ENCODE measurements at places on chromosomes 11 and 22.

- no peak for DNase-seq
Observed at GRCh38 chr11:96113193-96113681, 189.3 kb upstream of the MTMR2 start.

DNA sequence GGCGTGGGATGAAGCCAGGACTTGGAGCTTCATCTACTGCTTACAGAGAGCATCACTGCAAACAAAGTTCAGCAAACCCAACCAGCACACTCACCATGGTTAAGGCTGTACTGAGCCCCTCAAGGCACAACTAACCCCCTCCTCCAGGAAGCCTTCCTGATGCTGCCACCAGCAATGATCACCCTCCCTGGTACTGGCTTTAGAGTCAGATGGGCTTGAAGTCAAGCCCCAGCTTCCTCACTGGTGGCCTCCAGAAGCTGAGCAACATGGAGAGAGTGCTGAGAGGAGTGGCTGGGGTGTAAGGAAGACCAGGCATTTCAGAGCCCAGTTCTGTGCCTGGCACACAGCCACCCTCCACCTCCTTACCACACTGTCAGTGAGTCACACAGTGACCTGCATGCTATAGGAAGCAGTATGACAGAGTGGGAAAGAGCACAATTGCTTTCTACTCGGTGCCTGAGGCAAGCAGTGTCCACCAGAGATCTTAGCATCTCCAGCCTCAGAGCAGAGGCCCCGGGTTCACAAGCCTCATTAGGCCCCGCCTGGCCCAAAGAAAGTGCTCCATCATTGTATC, 24.7 kb upstream of the BAIAP2L2 start:
- DNase-seq, result no peak

- no peak for DNase-seq
Observed at GRCh38 chr11:124071623-124071948, 30.5 kb upstream of the OR10G7 start.

GRCh38 chr11:90601261-90601660, 378.4 kb upstream of the CHORDC1 start:
- no peak for DNase-seq

DNA sequence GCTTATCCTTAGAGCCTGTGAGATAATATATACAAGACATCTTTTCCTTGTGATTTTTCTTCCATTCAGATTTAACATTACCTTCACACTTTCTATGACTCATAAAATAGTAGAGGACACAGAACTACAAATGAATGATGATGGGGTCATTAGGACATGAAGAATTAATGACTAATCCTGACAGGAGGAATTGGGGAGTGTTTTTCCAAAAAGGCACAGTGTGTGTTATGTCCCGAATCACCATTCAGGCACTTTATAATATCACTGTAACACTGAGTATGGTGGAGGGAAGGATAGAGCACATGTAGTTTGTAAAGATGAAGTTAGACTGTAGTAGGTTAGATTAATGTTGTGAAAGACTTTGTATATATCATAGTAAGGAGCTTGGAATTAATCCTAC, 391.3 kb downstream of the JRKL start:
- no peak for DNase-seq

DNA sequence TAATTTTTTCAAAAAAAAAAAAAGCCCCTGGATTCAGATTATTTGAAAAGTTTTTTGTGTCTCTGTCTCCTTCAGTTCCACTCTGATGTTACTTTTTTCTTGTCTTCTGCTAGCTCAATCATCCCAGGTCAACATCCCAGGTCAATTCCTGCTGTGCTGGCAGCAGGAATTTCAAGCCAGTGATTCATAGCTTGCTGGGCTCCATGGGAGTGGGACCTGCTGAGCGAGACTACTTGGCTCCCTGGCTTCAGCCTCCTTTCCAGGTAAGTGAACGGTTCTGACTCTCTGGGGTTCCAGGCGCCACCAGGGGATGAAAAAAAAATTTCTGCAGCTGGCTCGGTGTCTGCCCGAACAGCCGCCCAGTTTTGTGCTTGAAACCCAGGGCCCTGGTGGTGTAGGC, 31.4 kb downstream of the PLAAT5 start:
- no peak for DNase-seq

- no peak for DNase-seq
Observed at GRCh38 chr11:78230161-78230877, 41.6 kb downstream of the USP35 start.

DNA sequence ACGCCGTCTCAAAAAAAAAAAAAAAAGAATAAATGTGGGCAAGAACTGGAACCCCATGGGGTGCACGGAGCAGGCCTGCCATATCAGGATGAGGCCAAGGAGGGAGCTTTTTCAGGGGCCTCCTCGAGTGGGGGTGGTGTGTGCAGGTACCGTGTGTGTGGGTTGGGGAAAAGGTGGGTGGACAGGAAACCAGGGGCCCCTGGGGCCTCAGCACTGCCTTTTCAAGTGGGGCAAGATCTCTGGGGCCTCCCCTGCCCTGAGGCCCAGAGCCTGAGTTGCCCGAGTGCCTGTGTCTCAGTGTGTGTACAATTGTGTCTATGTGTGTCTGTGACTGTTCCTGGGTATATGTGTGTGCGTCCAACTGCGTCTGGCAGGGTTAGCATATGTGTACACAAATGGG, 23.8 kb downstream of the TEF start:
- no peak for DNase-seq

GRCh38 chr11:46249103-46249937, 28.1 kb upstream of the CREB3L1 start:
- DNase-seq, result no peak

DNA sequence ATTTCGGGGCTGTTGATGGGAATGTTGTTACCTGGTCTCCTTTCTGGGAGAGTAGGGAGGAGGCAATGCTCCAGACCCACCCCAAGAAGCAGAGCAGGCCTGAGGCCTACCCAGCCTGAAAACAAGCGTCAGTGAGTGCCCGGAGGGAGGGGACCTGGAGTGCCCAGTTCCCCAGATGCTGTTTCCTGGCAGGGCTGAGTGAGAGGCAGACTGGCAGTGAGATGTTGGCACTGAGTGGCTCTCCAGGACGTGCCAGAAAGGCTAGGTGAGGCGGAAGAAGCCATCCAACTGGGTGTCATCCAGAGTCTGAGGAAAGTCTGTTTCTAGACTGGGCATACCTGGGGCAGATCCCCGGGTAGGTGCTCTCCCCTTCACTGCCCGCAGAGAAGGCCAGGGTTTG, 1.3 kb downstream of the POU2F3 start:
- no peak for DNase-seq

DNA sequence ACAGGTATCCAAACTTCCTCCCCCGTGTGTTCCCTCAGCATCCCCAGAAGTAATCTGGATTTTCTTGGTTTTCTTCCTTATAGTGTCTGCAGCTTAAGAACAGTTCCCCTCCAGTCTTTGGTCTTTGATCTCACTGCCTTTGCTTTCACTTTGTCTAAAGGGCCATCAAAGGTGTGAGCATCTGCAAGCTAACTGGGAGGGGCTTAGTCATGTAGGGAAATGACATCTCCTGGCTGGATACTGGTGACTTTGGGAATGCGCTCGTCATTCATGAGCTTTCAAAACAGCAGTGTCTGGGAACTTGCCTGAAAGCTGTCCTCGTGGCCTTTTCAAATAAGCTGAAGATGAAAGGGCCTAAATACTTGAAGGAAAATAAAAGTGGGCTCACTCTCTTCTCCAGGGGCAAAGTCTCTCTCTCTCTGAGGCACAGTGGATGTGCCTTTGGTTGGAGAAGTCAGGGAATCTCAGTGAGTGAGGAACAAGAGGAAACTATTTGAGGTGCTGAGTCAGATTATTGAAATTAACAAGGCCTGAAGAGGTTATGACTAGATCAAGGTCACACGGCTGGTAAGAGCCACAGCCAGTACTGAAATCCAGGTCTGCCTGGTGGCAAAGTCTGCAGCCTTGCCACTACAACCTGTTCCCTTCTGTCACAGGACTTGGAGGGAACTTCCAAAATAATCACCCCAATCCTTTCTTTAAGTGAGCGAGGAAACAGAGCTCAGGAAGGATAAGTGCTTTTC, 45.6 kb upstream of the TENM4 start:
- no peak for DNase-seq

DNA sequence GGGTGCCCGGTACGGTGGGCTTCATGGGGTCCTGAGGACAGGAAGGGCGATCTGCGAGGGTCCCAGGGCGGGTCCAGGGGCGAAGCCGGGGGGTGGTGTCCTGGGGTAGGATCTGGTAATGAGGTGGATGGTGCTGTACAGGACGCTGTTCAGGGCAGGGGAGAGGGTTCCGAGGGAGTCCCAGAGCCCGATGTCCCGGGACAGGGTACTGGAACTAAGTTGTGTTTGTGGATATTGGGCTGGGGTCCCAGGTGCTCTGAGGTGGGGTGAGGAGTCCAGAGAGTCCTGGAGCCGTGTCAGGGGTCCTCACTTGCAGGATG, 426 bp downstream of the LZTR1 start:
- no peak for DNase-seq

GRCh38 chr11:71996946-71997345, 1.8 kb upstream of the IL18BP start:
- DNase-seq, result no peak

- no peak for DNase-seq
Observed at GRCh38 chr11:107370390-107370789, 87.2 kb downstream of the CWF19L2 start.
